SW480 (cell line): ENCODE measurements at places on chromosomes 6 and 20.

- DNase-seq, result no peak
These were observed 180.6 kb downstream of the FOXA2 start for GRCh38 chr20:22403632-22404361.

- no peak for DNase-seq
These were observed 29.8 kb downstream of the ADGRG6 start for GRCh38 chr6:142331601-142332000.

GRCh38 chr6:41527721-41528408 lies 18.3 kb upstream of the FOXP4 start:
- DNase-seq, result no peak

DNA sequence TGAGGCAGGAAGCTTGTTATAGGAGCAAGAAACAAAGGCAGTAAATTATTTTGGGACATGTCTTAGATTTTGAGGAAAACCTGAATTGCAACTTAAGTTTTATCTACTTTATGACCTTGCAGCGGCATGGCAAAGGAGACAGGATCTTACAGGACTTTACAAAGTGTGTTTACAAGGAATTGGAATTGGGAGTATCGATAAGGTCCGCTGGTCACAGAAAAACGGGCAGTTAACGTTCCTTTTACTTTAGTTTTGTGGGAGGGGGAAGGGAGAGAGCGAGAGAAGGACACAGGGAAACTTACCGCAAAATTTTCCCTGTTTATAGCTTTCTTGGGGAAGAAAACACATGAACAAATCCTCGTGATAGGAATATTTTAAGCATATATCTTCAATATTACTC lies 1607.2 kb downstream of the GRIK2 start:
- DNase-seq, result no peak

DNA sequence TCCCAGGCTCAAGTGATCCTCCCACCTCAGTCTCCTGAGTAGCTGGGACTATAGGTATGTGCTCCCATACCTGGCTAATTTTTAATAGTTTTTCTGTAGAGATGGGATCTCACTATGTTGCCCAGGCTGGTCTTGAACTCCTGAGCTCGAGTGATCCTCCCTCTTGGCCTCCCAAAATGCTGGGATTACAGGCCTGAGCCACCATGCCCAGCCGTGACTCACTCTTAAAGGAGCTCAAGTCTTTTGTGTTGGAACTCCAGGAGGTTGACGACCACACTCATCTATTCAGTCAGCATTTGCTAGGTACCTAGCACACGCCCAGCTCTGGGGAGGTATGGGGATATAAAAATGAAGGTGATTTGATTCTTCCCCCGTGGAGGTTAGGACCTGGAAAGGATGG lies 62.8 kb downstream of the UTRN start:
- DNase-seq, result no peak

DNA sequence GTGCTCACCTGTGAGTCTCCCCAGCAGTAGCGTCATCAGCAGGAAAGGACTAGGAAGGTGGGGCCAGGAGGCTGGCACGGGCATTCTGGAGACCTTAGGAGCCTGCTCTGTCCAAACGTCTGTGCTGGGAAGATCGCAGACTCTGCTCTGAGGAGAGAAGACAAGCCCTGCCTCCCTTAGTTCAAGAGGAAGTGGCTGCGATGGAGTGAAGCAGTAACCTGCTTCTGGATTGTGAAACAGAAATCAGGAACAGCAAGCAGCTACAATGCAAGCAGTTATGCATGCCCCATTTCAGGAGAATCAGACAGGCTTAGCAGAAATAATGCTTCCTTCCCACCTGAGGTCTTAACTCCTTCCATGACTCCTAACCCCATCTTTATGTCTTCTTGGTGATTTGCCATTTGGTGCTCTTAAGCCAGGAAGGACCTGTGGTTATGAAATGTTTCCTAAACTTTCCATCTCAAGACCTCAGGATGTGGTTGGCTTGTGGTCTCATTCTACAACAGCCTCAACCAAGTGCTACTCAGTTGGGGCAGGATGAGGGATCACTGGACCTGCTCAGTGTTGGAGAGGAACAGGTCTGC lies at the start of gene SIRPB1:
TSS of gene SIRPB1 (minus strand) at position 149 of the 584 bp plus-strand sequence. CDS start at position 84, 65 bp downstream.
- DNase-seq, result no peak

DNA sequence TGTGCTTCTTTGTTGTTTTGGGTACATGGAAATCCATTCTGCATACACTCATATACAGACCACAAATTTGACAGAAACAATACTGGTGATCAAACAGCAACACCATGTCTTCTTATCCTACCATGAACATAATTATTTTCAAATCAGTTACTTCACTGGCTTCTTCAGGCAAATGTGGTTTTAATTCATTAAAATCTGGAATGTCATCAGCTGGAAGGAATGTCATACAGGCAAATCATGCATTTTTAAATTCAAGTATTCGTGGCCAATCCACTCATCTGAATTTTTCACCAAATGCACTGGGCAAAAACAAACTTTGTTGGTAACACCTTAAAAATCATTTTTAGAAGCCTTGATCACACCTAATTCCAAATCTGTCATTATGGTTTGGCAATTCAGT lies 59.3 kb downstream of the KIF6 start:
- no peak for DNase-seq

DNA sequence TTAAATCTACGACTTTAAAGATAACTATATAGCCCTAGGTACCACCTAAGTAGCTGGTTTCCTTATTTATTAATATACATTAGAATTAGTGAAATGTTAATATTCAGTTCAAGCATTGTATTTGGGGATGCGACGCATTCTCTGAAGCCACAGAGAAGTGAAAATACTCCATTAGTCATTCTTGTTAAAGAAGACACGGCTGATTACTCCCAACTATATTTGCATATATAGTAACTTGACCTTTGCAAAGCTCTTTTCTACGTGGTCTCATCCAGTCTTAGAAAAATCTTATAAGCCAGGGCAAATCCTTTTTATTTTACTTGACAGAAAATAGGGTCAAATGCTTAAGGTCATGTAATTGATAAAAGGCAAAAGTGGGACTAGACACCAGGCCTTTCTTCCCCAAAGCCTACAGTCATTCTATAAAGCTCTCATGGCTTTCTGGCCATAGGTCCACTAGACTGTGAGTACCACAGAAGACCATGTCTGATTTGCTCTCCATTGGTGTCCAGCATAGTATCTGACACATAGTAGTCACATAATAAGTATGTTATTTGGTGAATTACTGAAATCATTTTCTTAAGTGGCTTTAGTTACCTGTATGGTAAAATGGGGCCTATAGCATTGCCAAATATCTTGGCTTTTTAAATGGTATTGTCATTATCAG lies 11.3 kb downstream of the ZHX3 start:
- DNase-seq, result no peak

GRCh38 chr6:132790450-132790849 lies 8.0 kb downstream of the SLC18B1 start:
- DNase-seq, result no peak

- DNase-seq, result no peak
These were observed 471.0 kb downstream of the COL12A1 start for GRCh38 chr6:74734901-74735300.

DNA sequence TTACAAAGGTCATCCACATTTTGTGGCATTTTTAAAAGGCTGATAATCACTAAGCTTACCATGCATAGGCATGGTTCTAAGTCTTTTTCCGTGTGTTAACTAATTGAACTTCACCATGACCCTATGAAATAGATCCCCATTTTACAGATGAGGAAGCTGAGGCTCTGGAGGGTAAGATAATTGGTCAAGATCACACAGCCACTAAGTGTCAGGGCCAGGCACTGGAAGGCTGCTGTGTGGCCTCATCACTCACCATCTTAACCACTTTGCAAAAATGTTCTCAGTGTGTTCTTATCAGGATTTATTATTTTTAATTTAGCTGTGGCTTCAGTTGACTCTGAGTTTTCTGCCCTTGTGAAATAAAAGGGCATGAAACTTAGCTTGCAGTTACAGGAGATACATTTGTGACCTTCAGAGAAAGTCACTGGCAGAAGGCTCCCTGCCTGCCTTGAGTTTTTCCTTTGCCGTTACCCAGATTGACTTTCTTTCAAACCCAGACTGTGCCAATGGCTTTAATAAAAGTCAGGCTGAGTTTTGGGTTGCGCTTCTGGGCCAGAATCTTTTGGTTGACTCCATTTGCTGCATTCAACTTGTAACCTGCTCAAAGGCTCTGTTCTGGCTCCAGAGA lies 82.0 kb downstream of the EZR start:
- DNase-seq, result no peak

DNA sequence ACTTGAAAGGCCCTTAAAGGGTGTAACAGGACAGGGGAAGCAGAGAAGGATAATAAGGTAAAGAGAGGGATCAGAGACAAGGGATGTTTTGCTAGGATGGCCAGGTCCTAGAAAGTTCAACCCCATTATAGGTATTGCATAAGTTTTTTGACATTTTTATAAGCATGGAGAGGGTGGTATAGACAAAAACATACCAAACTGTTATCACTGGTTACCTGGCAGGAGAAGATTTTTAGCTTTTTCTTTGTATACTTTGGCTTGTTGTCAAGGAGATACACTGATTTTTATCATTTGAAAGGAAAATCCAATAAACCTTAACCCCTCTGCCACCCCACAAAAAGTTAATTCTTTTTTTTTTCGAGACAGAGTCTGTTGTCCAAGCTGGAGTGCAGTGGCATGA lies 28.4 kb downstream of the ZMYND8 start:
- no peak for DNase-seq

- DNase-seq, result no peak
These were observed 20.0 kb upstream of the MPC1 start for GRCh38 chr6:166402582-166403277.

- DNase-seq, result no peak
These were observed 43.9 kb upstream of the MDFI start for GRCh38 chr6:41594326-41594725.

GRCh38 chr20:41041693-41042092 lies 13.1 kb downstream of the TOP1 start:
- DNase-seq, result no peak

- DNase-seq, result no peak
These were observed 117.8 kb upstream of the SUPT3H start for GRCh38 chr6:45495429-45496084.

- no peak for DNase-seq
These were observed 38.0 kb downstream of the PDE10A start for GRCh38 chr6:165624871-165625639.
